NCI-H2171 (cell line): ENCODE measurements at places on chromosomes 4 and X.
A peak's percentile ranks its signal among the peaks of the same experiment; 100 is the strongest.

DNA sequence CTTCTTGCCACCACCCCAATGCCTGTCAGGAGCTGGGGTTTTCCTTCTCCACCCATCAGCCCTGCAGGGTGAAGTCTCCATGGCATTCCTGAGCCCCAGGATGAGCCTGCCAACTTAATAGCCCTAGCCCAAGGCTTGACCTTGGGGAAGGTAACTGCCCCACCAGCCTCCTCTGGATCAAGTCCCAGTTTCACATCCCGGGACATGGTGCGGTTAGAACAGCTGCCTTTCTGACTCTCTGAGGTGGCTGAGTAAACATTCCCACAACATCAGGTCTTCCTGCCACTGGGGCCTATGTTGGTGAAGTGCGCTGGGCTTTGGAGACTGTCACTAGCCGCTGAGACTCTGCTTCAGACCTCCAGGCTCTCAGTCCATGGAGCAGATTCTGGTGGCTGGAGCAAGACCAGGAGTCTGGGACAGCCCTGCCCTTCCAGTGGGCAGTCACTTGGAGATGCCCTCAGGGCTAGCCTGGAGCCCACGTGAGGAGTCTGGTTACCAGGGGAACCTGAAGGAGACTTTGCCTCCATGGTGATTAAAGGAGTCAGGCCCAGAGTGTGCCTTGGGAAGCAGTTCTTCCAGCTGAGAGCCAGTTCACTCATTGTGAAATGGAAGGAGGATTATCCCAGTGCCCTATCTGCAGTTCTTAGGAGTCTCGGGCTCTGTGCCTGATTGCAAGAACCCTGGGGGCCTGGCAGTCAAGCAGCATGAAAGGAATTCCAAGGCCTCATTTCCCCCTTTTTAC, 56.8 kb downstream of the SMIM20 start:
- DNase-seq: no peak

DNA sequence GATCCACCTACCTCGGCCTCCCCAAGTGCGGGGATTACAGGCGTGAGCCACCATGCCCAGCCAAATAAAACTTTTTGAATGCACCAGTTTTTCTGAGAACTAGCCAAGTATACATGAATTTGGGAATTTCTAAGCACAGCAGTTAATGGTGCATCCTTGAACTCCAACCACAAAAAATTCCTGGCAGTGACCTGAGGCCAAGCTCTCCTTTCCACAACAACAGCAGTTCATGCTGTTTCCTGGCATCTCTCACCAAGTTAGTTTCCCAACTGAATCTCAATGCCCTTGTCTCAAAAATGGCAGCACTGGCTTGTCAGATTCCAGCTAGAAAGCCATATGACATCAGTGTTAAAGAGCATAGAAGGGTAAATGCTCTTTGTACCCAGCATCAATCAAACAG, 15.9 kb upstream of the XKRX start:
- DNase-seq: no peak

- DNase-seq: no peak
Observed at GRCh38 chr4:82611527-82611926, 49.7 kb upstream of the TMEM150C start.

DNA sequence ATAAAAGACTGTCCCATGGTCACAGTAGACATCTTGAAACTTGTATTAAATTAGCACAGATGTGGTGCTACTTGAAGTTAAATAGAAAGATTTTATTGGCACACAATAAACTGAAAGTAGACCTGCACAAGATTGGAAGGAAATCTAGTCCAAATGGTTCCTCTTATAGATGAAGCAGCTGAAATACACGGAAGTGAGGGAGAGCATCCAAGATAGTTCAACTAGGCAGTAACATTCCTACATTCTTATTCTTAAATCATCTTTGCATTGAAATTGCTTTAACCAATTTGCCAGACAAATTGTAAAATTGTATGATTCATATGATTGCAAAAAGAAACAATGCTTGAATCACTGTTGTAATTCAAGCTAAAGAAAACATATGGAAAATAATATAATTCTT, 87.6 kb upstream of the VCX3B start:
- no peak for DNase-seq

DNA sequence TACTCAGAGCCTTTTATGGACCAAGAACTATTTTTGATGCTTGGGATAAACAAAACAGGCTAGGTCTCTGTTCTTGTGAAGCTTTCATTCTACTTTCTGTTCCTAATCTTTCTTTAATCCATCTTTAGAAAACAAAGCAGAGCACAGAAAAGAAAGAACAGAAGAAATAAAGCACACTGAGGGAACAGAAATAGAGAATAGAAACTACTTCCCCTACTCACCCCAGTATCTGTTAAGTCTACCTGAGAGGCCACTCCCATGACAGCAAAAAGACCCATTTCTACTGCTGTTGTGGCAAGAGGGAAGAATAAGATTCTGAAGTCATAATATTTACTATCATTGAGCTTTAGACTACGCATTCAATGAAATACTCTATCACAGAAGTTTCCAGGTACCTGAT, 9.2 kb downstream of the RFC1 start:
- no peak for DNase-seq

DNA sequence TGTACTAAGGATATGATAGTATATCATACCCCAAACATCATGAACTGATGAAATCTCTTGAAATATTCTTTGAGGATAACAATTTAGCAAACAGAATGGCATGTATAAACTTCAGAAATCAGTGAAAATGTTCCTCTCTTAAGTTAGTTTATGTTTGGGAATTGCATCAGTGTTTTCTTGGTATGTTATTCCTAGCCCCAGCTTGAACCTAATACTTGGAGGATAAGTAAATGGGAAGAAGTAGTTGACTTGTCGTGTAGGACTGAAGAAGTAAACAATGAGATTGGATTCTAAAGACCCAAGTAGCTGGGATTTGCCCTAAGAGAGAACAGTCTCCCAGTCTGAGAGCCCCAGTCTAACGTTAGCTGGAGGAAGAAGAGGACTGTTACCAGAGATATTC, 355.7 kb downstream of the GALNTL6 start:
- no peak for DNase-seq

GRCh38 chr4:43348591-43348990, 456.1 kb downstream of the GRXCR1 start:
- DNase-seq: no peak

DNA sequence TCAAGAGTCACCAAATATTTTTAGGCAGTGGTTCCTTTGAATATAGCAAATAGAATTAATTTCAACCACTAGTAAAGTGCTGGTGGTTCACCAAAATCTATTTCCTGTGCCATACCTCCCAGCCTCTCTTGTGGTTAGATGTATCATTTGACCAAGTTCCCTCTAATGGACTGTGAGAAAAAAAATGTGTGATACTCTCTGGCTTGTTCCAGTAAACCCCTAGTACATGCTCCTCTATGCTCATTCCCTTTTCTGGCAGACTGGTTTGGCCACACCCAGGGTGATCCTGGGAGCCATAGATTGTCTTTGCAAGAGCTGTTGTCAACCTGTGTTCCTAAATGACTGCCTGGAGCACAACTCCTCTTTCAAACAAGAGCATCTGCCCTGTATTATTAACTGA, 109.5 kb downstream of the FRAS1 start:
- DNase-seq: no peak

DNA sequence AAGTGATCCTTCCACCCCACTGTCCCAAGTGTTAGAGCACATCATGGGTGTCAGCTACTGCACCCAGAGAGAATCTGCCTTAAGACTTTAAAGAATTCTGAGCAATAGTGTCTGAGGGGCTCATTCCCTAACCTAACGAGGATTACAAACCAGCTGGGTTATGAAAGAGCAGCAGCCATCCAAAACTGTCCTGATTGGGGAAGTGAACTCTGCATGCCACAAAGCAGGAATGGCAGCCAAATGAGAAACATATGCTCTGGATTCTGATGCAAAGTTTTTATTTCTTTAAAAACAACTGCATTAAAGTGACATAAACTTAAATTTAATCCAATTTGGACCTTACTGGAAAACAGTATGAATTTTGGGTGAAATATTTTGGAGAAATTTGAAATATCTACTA, 103.2 kb downstream of the ANXA3 start:
- DNase-seq: no peak

DNA sequence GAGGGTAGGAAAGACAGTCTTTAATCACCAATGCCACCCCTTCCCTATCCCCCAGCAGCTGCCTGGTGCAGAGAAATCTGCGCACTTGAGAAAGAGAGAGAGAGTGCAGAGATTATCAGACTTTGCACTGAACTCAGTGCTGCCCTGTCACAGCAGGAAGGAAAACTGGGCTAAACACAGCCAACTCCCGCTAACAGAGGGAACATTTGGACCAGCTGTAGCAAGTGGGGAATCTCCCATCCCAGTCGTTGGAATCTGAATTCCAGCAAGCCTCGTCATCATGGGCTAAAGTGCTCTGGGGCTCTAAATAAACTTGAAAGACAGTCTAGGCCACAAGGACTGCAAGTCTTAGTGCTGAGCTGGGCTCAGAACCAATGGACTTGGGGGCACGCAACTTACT, 168.7 kb downstream of the DLG3 start:
- DNase-seq: no peak

- DNase-seq: peak; percentile 38
Observed at GRCh38 chr4:61200187-61200915, at the start of gene ADGRL3. Gene ADGRL3, plus strand, starts transcription at chr4:61200326.

DNA sequence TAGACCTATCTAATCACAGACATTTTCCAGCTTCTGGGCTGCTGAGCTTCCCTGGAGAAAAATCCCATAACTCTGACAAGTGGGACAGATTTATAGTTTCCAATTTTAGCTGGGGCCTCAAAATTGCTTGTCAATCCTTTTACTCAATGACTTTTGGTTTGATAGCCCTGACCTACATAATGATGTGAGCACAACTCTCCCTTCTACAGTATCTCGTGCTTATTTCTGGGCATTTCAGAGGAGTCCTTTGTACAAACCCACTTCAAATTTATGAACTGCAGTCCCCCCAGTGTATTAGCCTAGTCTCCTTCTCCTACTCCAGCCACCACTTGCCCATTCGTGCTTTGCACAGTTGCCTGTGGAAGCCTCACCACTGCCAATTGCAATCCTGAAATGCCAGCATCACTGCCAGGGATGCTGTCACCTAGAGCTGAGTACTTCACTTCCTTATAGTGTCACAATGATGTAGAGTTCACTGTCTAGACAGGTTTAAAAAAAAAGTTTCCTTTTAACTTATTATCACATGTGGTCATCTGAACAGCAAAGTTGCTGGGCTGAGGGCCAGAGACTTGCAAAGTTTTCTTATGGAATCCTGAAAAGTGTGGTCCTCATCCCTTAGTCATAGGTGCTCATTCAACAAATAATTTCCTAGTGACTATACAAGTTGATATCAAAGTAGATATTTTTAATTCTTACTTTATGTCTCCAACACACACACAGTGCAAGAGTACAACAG, 21.2 kb downstream of the TRAM1L1 start:
- DNase-seq: no peak

- DNase-seq: no peak
Observed at GRCh38 chrX:6266041-6266440, 37.4 kb upstream of the NLGN4X start.

DNA sequence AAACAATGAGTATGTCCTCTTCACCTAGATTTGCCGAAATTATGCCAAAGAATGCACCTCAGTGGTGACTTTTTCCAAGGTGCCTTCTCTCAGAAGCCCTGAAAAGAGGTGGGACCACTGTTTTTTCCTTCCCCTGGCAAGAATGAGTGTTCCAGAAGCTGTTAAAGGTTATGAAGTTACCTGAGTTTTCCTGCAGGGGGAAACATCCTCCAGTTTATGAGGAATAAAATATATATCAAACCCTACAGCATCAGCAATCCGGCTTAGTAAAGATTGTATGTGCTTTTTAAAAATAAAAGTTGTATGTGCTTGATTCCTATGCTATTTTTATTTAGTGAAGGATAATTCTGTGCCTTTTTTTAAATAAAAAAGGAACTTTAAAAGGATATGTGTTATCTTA, 73.3 kb downstream of the RBM46 start:
- no peak for DNase-seq

- no peak for DNase-seq
Observed at GRCh38 chr4:8874896-8875680, 3.4 kb upstream of the HMX1 start.

DNA sequence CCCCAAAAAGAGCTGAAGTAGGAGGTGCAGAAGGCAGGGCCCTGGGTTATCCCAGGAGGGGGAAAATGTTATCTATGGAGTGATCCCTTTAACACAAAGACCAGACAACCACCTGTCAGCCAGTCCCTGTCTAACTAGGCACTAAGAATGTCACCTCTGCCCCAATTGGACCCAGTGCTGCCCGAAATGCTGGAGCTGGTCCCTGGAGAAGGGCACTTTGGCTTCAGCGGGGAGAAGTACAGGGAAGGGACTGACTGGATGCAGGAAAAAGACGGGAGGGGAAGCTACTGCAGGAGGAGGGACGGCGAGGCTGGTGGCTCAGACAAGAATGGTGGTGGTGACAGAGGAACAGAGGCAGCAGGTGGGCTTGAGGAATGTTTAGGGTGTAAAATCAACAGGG, 17.3 kb downstream of the PHKA2 start:
- DNase-seq: no peak

GRCh38 chrX:154738011-154738738, 12.7 kb downstream of the GAB3 start:
- no peak for DNase-seq

DNA sequence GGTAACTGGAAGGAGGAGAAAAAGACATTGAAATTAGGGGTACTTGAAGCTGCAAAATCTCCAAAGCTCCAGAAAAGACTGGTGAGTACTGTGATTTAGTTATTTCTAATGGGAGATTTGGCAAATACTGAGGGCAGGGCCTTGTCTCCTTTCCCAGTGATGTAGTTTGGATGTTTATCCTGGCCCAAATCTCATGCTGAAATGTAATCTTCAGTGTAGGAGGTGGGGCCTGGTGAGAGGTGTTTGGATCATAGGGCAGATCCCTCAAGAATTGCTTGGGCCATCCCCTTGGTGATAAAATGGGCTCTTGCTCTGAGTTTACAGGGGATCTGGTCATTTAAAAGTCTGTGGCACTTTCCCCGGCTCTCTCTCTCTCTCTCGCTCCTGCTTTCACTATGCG, 33.1 kb upstream of the GK start:
- no peak for DNase-seq

GRCh38 chrX:140177821-140178220, 212.5 kb upstream of the CXorf66 start:
- no peak for DNase-seq
